Activated gamma-delta T cell (primary cell): ENCODE measurements at places on chromosomes 12 and 14.

DNA sequence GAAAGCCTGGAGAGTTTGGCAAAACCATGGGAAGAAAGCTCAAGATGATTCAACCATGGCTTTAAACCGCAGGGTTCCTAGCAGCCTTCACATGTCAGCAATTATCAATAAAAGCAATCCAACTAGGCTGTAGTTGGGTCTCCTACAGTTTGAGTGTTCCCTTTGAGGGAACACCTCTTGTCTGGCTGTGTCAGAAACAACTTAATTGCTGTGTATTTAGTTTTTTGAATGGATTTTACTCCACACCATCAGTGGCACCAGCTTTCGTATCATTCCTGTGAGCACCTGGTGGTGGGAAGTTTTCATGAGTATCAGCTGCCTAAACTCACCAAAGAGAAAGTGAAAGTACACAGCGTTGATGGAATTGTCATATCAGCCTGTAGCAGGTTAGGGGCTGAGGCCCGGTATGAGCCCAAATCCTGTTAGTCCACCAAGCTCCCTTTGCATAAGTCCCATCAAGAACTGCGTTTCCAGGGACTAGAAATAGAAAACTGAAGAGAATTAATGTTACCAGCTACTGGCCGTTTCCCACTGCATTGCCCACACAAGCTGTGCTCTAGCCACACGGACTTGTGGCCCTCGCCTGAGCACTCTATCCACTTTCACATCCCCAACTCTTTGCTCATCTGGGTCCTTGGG is 10.9 kb upstream of the IL26 start:
- no peak for DNase-seq

DNA sequence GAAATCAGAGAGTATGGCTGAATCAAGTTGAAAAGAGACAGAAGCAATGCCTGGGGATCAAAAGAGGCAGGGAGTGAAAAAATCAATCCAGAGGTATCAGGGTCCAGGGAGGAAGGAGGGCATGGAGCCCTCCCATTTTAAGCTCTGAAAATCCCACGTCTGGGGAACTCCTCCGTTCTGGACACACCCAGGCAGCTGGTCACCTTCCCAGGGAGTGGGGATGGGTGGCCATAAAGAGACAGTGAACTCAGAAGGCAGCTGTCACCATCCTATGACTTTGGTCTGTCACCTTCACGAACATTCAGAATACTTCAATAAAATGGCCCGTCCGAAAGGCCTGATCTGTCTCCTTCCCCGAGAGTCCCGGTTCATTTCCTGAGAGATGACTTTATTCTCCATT is 71.6 kb downstream of the MAP1LC3B2 start:
- no peak for DNase-seq

- DNase-seq, result no peak
These were observed 233.0 kb downstream of the EGLN3 start for GRCh38 chr14:33717866-33718265.

- DNase-seq, result no peak
These were observed 3.7 kb downstream of the ARHGDIB start for GRCh38 chr12:14957551-14958168.

DNA sequence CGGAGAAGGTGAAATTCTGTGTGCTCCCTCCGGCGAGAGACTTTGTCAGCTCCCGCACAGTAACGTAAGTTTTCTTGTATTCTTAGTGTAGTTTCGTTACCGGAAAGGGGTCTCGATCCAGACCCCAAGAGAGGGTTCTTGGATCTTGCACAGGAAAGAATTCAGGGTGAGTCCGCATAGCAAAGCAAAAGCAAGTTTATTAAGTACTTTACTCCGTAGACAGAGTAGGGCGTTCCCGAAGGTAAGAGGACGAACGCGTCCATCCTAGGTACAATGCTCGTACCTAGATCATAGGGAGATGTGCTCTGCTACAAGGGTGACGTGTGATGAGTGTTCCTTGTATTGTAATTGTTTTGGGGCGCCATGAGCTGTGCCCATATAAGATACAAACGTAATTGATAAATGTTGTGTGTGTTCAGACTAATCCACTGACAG is 293 bp downstream of the IFI27L1 start:
- DNase-seq, result no peak

GRCh38 chr12:124738636-124739467 is 124.8 kb downstream of the SCARB1 start:
- no peak for DNase-seq

DNA sequence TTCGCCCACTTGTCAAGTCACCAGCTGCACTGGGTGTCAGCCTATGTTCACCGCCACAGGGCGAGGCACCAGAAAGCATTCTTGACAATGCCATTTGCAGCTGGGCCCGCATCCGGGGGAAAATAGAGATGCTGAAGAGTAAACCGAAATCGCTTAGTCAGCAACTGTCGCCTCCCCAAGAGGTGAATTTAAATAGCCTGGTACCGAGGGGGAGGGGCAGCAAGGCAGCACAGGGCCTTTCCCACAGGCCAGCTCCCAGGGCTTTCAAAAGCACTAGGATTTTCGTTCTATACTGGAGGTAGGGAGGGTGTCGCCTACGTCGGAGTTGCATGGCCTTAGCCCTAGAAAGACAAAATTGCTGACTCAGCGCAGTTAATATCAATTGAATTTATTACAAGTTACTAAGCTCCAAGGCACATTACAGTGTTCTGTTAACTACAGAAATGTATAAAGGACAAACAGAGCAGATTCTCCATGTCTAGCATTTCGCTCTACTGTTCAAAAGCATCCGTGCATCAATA is 4.3 kb downstream of the IRF2BPL start:
- no peak for DNase-seq

GRCh38 chr14:71202881-71203280 is 295.6 kb downstream of the PCNX1 start:
- no peak for DNase-seq

GRCh38 chr14:96249029-96249428 is 7.0 kb upstream of the BDKRB1 start:
- DNase-seq, result no peak

DNA sequence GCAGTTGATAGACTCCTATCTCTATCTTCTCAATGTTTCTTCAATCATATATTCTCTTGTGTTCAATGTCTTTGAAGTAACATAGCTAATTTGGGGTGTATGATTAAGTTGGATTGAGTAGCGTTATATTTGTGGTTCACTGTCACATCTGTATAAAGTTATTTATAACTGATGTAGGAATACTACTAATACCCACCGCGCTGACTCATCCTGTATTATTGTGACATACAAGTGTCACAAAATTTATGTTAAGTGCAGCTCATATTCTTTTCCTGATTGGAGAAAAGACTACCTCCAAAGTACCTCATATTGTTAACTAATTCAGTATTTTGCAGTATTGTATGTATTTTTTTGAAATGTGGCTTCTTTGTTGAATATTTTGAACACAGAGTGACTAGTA is 940.8 kb downstream of the SLC6A15 start:
- DNase-seq, result no peak

GRCh38 chr12:104055686-104056388 is 5.8 kb upstream of the GLT8D2 start:
- no peak for DNase-seq

DNA sequence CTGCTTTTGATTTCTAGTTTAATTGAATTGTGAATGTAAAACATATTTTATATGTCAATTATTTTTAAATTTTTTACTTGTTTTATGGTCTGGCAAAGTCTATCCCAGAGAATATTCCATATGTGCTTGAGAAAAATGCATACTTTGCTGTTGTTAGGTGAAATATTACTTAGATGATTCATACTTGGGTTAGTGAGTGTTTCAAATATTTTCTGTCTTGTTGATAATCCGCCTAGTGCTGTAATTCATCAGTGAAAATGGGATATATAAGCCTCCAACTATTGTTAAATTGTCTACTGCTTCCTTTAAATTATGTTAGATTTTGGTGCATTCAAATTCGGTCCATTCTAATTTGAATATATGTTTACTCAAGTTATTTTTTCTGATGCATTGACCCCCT is 395.5 kb downstream of the LRFN5 start:
- DNase-seq, result no peak

DNA sequence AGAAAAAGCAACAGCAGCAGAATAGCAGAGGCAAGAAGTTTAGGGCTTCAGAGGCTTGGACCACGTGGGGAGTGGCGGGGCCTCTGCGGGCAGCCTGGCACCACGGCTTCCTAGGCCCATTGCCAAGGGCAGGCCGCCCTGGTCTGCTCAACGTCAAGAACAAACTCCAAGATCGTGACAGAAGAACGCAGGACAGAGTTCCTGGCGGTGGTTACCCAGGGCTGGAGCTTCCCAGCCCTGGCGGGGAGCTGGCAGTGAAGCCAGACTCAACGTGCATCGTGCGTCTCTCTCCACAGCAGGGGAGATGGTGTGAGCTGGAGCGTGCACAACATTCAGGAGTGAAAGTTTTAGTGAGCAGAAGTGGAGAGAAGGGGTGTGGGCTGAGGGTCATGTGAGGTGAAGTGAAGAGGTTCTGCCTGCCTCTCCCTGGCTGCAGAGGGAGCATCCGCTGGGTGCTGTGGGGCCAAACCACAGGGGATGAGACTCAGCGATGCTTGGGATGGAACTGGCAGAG is 13.9 kb upstream of the CACNA2D4 start:
- DNase-seq, result no peak

DNA sequence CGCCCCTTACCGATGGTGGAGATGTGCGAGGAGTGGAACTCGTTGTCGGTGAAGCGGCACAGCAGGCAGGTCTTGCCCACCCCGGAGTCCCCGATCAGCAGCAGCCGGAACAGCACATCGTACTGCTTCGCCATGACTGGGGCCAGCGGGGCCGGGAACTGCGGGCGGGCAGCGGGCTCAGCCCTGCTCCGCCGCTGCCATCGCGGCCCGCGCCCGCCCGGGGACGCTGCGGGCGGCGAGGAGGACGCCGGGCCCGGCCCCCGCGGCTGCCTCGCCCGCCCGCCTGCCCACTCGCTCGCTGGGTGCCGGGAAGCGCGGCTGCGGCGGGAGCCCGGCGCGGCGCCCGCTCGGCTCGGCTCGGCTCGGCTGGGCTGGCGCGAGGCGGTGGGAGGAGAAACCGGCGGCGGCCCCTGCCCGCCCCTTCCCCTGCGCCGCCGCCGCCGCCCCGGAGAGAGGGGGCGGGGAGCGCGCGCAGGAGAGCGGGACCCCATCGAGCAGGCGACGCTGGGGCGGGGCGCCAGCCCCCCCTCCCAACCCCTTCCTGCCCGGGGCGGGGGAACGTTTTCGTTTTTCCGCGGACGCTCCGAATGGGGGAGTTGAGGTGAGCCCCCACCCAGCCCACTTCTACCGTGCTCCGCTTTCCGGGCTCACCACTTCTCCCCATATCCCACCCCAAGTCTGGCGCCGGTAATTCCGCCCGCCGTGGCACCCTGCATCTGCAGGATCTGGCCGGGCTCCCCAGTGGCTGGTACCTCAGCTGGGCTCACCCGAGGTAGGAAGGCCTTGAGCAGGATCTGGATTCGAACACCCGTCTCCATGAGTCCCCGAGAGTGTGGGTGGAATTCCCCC is at the start of gene RAB15:
Gene RAB15 (minus strand): TSS at position 394 of the 849 bp plus-strand sequence. CDS start 260 bp downstream, at position 134.
- peak; percentile 33 for DNase-seq

DNA sequence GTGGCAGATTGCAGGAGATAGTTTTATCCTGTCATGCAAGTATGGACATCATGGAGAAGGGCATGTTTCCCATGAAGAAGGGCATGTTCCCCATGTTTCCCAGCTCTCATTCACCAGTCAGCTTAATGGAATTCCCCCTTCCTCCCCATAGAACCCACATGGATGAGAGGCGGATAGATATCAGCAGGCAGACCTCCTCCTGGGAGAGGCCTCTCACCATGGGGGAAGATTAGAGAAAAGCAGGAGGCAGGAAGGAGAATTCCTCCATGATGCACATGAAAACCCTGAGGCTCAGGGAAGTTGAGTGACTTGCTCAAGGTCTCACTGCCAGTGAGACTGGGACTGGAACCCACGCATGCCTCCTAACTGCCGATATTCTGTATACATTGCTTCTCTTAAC is 92.9 kb upstream of the FOXN3 start:
- no peak for DNase-seq

- no peak for DNase-seq
These were observed 49.2 kb downstream of the TSHR start for GRCh38 chr14:81004575-81004974.

DNA sequence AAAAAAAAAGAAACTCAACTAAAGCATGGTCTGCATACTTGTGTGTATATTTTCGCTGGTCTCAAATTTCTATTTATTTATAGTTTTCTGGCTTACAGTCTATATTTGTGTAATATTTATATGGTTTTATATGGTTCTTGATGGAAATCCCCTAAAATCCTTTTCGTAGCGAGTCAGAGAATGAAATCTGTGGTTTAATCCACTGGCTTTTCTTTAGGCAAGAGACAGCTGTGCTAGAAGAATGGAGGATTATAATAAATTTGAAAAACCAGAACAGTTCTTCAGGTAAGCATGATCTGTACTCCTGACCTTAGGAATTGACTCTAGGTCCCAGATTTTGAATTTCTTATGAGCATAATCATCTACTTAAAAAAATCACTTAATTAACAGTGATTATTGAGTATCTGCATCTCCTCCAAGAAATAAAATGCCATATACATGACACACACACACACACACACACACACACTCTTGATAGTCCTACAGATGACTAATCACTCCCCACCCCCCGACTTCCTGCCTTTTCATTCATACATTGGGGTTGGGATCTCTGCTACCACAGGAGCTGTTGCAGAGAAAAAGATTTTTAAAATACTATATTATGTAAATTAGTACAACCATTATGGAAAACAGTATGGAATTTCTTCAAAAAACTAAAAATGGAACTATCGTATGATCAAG is 113.4 kb downstream of the CRADD start:
- no peak for DNase-seq

GRCh38 chr14:93075891-93076290 is 39.8 kb downstream of the ITPK1 start:
- no peak for DNase-seq

- DNase-seq, result peak; percentile 71
These were observed 93.3 kb downstream of the NINJ2 start for GRCh38 chr12:569803-570434.

GRCh38 chr14:61582815-61583214 is 112.5 kb upstream of the HIF1A start:
- no peak for DNase-seq

- no peak for DNase-seq
These were observed 14.8 kb upstream of the BCL11B start for GRCh38 chr14:99286761-99287160.

GRCh38 chr12:117985182-117985581 is 16.4 kb upstream of the KSR2 start:
- no peak for DNase-seq

DNA sequence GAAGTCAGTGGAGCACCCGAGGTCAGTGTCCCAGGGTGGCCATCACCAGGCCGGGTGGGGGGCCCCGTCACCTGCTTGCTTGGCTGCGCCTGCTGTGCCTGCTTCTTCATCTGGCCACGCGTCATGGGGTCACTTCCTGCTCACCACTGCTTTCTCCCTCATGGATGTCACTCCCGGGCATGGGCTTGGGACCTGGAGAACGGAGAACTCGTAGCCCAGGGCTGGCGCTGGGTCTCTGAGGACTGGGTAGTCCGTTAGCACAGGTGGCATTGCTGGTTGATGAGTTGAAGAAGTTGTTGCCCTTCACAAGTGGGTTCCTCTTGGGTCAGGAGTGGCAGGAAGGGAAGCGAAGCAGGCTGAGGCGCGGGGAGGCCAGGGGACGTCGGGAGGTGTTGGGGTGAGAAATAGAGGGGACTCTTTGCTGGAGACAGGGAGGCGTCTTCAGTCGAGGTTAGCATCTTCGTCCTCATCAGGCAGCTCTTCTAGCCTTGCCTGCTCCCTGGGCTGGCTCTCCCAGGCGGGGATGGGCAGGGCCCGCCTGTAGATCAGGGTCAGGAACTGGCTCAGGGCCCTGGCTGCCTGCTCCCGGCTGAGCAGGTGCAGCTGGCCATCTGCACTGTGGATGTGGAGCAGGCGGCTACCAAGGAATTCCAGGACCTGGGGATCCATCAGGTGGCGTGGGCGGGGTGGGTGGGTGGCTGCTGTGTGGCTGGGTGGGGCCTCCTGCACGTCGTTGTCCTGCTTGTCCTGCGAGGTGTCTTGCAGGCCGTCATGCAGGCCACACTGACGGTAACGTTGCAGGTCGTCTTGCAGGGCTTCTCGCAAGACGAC is 23.0 kb downstream of the RTL1 start:
- no peak for DNase-seq
